Activated CD4-positive, alpha-beta T cell treated with anti-CD3 and anti-CD28 coated beads, Interleukin-2, amount 50 U/mL, for 24 hours (primary cell): ENCODE measurements at places on chromosomes 6 and 20.
A peak's percentile ranks its signal among the peaks of the same experiment; 100 is the strongest.

DNA sequence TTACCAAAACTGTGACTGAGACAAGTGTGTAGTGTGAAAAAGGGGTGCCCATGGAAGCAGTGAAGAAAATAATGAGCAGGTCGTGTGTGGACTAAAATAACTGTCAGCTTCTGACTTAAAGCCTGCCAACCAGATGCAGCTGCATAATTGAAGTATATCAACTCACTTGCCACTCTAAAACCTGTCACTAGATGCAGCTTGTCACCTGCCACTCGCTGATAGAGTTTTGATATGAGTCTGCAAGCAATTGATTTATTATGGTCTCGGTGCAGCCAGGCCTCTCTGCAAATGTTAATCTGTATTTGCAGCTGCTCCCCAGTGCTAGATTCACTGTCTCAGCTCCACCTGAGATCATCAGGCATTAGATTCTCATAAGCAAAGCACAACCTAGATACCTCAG is 1090.0 kb upstream of the EYS start:
- DNase-seq = no peak

- DNase-seq = no peak
Observed at GRCh38 chr6:116376149-116376548, 5.4 kb downstream of the DSE start.

GRCh38 chr6:85747666-85748065 is 105.0 kb upstream of the SYNCRIP start:
- DNase-seq = no peak

GRCh38 chr20:60804240-60804917 is 447.7 kb upstream of the CDH4 start:
- DNase-seq = no peak

GRCh38 chr6:95203153-95203754 is 374.1 kb upstream of the MANEA start:
- DNase-seq = no peak

- DNase-seq = no peak
Observed at GRCh38 chr20:62804021-62804626, 511 bp upstream of the OGFR start.

DNA sequence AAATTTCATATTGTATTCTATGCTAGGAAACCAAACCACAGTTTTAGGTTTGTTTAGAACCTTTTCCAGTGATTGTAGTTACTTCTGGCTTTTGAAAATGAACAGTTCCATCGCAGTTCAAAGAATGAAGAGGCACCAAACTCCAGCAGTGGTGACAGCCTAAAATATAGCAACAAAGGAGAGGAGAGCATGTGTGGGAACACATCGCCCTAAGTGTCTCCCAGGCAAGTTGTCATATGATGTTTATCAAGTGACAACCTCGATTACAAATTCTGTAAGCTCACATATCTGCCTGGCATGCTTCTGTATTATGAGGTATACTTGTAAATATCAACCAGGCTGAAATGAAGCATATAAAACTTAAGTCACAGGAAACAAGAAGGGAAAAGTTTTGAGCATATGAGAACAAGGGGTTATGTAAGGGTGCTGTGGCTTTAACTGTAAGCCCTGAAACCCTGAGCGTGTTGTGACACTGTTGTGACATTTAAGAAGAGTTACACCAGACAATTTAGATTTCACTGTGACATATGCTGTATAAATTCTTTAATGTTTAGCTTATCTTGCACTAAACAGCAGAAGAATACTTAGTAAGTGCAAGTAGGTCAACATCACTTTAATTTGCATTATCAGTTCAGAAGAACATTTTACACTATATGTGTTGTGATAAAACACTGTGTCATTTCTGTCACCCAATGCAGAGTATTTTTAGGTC is 29.1 kb upstream of the FBXL4 start:
- no peak for DNase-seq

DNA sequence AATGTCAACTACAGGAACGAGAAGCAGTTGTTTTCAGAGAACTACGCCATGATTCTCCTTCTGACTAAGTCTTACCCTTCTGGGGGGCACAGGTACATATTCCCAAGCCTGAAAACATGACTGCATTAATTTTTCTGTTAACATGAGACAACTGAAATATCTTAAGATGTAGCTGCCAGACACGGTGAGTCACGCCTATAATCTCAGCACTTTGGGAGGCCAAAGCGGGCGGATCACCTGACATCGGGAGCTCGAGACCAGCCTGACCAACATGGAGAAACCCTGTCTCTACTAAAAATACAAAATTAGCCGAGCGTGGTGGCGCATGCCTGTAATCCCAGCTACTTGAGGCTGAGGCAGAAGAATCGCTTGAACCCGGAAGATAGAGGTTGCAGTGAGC is 21.7 kb downstream of the TBC1D20 start:
- no peak for DNase-seq

DNA sequence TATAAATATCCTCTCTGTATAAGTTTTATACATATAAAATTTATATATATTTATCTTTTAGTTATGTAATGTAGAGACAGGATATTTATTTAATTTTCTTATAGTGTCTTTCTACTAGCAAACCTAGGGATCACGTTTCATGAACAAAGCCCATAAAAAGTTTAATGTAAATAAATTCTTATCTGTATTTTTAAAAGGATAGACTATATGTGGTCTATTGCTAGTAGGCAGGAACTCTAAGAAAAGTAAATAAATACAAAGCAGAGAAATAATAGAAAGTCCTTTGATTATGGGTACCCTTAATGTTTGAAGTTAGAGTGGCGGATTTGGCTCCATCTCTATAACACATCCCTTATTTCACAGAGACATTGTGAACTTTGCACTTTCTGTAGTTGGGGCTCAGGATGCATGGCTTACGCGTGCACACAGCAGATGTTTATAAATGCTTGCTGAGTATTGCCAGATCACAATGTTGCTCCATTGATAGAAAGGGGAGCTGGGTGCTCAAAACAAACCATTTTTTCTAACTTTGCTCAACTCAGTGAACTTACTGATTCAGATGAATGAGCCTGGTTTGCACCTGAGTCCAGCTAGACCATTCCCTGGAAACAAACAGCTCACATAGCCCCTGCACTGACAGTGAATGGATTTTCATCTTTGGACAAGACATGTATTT is 179.1 kb downstream of the SYNE1 start:
- no peak for DNase-seq

- no peak for DNase-seq
Observed at GRCh38 chr20:58542411-58543095, 27.4 kb upstream of the APCDD1L start.

- no peak for DNase-seq
Observed at GRCh38 chr6:68891419-68891818, 256.3 kb downstream of the ADGRB3 start.

- no peak for DNase-seq
Observed at GRCh38 chr6:164037171-164037870, 622.8 kb downstream of the QKI start.

DNA sequence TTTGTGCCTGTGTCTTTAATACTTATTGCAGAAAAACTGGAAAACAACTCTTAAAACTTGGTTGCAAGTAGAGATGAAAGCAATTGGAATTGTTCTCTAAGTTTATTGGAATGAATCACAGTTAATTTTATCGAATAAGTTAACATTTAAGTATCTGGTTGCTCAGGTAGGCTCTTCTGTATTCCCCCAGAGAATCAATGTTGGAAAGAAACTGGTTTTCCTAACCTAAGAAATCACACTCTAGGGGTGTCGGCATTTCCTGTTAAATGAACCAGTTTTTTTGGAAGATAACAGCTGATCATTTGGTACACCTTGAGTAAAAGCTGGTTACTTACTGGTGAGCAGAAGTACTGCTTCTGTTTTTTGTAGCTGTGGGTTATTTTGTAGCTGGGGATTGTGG is 5.2 kb downstream of the TFAP2C start:
- DNase-seq = no peak

GRCh38 chr6:131250936-131251335 is 115.7 kb downstream of the AKAP7 start:
- no peak for DNase-seq

DNA sequence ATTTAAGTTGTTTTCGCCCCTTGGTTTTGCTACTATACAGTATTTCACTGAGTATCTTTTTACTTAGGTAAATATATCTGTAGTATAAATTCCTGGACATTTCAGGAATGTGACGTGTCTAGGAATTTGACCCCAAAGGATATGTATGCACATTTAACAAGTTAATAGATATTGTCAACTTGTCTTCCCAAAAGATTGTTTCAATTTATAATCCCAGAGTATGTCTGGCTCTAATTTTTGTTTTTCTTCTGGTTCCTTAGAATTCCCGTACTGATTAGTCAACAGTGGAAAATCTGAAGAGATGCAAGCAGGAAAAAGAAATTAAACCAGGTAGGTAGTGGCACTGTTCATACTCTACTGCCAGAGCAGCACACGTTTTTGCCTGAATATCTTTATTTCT is 7.2 kb downstream of the PKIG start:
- DNase-seq = no peak

DNA sequence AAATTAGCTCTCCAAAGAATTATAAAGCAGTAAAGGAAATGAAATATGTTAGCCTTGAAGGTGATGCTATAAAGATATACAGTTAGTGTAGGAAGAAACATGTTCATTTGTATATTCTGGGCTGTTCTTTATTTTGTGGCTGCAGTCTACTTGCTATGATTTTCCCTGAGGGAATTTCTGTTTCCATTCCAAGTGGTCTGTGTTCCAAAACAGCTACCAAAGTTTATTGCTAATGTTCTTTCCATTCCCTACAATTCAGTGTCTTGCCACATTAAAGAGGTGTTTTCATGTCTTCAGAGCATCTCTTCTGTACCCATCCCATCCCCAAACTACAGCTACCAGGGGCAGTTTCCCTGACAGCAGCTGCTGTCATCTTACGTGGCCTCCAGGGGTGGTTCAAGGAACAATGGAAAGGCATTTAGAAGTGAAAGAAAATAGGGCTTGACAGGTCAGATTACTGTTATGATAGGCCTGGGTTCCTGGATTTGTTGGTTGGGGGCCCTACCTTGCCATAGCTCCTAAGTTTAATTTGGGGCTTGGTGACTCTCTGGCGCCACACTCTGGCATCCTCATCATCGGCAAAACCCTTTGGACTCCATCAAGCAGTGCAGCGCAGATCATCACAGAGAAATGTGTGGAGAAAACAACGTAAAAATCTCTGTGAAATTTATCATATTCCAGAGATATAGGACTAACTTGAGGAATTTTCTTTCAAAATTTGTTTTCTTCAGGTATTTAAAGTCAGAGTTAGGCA is 33.8 kb upstream of the AIG1 start:
- DNase-seq = peak; percentile 26

DNA sequence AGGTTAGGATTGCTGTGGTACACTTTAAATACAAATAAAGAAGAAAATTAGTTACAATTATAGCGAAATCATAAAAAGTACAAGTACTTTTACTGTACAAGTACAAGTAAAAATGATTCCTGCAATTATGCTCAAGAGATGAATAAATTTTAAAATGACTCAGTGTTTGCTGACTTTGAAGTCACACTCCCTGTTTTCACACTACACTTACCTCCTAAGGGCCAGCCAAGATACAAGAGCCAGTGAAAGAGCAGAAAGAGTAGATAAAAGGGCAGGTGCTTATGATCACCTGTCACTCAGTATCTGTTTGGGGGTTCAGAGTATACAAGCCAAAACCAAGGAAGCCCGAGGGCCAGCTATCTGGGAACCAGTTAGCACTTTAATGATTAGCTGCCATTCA is 41.0 kb upstream of the COL21A1 start:
- no peak for DNase-seq

DNA sequence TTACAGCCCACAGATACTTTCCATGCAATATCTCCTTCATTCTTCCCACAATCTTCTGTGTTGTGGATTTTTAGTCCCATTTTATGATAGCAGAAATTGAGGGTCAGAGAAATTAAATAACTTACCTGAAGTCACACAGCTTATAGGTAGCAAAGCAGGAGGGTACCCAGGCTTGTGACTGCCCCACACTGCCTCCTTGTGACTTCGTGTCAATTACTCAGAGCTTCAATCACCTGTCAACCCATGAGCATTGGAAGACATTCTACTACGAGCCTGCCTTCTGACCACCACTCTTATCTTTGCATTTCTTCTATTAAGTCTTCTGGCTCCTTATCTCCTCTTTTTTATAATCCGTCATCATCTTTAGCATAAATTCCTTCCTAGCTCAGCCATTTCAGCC is 71.6 kb upstream of the NRSN1 start:
- DNase-seq = no peak

DNA sequence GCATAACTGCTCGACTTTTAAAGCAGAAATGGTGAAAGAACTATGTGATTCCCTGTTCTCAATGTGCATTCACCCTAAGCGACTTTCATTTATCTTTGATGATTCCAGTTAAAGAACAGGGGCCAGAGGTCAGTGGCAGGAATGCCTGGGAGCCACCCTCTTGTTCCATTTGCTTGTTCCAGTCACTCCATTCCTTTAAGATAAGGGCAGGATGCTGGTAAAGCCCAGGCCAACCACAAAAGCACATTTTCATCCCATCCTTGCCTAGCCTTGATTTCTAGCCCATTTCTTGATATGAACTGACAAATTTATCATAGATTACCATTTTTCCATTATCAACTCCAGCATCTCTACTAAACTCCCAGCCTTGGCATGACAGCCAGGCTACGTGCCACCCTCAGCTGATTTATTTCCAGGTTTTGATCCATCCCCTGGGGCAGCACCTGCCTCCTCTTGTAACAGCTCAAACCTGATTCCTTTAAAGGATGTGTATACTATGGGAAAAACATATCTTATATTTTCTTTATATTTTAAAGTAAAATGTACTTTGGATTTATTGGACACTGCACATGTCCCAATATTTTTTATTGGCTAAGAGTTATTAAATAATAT is 19.2 kb downstream of the HMGN3 start:
- DNase-seq = no peak

- no peak for DNase-seq
Observed at GRCh38 chr6:13397359-13398068, 69.2 kb upstream of the TBC1D7 start.

GRCh38 chr20:51650685-51651134 is 108.2 kb upstream of the NFATC2 start:
- DNase-seq = no peak

- no peak for DNase-seq
Observed at GRCh38 chr20:45783656-45784294, 7.9 kb downstream of the WFDC3 start.

GRCh38 chr20:4864311-4864752 is 137.0 kb downstream of the SLC23A2 start:
- no peak for DNase-seq

DNA sequence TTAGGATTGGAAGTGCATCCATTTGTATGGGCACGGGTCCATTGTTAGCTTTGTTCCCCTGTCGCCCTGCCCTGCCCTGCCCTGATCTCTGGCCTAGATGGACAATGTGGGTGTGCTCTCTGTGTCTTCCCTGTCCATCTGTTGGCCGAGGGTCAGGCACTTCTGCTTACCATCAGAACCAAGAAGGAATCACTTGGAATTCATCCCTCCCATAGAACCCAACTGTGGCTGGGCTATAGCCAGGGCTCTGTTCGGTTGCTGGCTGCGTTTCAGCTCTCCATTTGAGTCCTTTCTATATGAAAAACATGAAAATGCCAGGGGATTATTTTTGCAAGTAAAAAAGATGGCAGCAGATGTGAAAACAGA is 26.6 kb upstream of the TULP4 start:
- DNase-seq = no peak

- DNase-seq = no peak
Observed at GRCh38 chr6:87544474-87544735, 45.4 kb downstream of the RARS2 start.

GRCh38 chr6:154797857-154798256 is 64.6 kb downstream of the SCAF8 start:
- DNase-seq = no peak
